NCI-H187 (cell line): ENCODE measurements at places on chromosomes 12 and 14.

DNA sequence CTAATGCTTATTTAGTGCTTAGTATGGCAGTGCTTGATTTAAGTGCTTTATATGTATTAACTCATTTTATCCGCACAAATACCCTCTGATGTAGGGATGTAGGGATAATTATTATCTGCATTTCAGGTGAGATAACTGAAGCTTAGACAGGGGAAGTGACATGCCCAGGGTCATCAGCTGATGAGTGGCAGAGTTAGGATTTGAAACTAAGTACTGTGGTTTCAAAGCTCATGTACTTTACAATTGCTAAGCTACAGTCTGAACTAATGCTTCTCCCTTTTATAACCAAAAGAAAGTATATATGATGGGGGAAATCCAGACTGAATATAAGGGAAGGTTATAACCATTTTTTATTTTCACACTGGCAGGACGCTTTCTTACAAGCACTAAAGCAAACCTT lies 229.6 kb upstream of the NAV3 start:
- no peak for DNase-seq

DNA sequence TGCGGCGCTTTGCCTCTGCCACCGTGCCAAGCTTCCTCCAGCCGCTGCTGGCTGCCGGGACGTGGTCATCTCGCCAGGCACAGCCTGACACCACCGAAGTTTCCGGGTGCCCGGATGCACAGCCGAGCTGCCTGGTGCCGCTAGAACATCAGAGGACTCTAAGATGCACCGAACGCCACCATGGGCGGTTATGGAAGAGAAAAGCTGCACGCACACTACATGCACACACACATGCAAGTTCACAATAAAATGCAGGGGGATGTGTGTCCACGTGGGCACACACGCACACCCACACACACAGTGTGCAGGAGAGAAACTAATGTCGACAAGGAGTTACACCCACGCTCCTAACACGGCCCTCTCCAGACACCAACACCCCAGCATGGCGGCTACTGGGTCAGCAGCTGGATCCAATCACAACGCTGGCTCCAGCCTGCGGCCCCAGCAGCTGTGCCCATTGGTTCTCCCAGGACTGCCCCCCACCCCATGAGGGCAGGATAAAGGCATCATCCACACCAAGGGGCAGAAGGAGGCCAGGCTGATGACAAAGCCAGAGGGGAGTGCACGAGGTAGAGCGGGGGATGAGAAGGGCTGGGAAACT lies 82.7 kb downstream of the BCL11B start:
- DNase-seq: no peak

- DNase-seq: no peak
Observed at GRCh38 chr12:46219132-46219876, 49.5 kb downstream of the SLC38A1 start.

GRCh38 chr12:75922944-75923642 lies 108.5 kb downstream of the PHLDA1 start:
- DNase-seq: no peak

DNA sequence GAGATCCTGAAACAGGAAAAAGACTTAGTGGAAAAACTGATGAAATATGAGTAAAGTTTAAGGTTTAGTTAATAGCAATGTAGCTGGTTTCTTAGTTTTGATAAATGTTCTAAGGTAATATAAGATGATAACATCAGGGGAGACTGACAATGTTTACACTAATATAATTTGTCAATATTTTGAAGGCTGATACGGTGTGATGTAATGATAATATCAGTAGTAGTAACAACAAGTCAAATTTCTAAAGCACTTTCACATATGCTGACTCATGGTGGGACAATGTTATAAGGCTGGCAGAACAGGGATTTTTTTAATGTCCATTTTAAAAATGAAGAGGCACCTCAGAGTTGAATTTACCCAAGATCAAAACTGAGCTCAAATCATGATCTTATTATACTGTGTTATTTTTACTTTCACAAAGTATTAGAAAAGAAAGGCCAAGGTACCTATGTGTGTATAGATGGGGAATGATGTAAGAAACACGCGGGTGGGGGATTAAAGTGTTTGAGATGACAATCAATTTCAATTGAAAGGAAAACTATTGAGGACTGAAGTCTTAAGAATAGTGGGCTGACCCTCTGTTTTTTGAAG lies 2.4 kb upstream of the FLRT2 start:
- no peak for DNase-seq

DNA sequence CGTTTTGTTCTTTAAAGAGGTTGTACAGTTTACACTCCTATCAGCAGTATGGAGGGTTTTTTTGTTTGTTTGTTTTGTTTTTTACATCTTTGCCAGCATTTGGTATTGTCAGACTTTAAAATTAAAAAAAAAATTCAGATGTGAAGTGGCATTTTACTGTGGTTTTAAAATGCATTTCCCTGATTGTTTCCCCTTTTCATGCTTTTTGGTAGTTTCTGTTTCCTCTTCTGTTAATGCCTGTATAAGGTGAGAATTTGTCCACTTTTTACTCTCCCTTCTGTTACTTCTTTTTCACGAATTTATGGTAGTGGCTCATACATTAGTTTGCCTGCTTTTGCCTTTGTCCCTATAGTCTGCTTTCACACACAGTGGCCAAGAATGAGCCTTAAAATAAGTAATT lies 36.6 kb downstream of the MNAT1 start:
- no peak for DNase-seq

DNA sequence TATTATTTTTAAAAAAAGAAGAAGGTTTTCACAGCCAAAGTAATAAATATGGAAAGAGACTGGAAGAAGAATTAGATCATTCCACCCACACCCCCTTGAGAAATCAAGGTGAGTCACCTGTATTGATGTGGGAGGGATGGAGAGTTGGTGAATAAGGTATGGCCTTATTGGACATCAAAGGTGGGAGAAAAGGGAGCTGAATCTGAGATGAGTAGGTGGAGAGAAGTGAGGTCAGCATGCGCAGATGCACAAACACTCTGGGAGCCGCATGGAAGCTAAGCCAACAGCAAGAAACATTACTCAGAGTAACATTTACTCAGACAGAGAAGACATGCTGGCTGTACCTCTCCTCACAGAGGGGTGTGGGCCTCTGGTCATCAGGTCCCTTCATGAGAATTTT lies 113.1 kb upstream of the FOXG1 start:
- DNase-seq: no peak

- no peak for DNase-seq
Observed at GRCh38 chr14:66005900-66006434, 480.2 kb upstream of the CCDC196 start.

DNA sequence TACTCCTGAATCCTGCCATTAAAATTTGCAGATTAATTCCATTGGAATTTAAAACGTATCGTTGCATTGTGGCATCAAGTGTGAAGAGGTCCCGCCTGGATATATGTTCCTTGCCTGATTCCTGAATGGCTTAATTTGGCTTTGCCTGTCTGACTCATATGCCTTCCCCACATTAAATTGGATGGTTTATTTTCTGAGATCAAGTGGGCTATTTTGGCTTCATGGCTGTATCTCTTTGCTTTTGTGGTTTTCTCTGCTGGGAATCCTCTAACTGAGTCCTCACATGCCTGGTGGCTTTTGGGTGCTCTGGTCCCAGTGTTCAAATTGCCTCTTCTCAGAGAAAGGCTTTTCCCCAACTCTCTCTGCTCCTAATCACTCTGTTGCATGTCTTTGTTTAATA lies 127.9 kb upstream of the DYRK2 start:
- DNase-seq: no peak
